ENCODE measurements at places on chromosomes 2 and 18.

DNA sequence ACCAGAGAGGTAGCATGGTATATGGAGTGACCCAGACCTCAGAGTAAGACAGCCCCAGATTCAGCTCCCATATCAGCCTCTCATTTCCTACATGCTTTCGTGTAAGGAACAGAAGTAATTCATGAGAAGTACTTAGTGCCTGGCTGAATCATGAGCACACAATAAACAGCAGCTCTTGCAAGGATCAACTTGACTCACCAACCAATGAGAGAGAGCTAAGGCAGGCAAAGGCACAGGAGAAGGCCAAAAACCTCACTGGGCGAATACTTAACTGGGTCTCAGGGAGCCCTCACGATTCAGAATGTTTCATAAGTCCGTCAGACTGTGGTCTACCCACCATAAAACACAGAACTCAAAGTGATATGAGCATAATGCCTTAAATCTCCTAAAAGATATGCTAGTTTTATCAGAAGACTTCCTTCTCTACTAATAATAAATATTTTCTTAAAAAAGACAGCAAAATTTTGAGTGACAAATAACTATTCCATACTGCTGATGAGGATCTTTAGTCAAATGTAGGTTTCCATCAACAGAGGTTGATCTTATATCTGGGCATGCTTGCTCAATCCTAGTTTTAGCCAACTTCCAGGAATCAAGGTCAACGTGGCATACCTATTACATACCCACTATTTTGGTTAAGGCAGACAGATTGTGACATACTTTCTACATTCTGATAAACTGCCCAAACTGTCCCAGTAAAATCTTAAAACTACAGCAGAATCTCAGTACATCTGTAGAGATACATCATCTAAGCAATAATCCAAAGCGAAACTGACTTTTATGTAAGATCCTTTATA, 34.9 kb downstream of the IMMT start:
- DNase-seq: no peak

DNA sequence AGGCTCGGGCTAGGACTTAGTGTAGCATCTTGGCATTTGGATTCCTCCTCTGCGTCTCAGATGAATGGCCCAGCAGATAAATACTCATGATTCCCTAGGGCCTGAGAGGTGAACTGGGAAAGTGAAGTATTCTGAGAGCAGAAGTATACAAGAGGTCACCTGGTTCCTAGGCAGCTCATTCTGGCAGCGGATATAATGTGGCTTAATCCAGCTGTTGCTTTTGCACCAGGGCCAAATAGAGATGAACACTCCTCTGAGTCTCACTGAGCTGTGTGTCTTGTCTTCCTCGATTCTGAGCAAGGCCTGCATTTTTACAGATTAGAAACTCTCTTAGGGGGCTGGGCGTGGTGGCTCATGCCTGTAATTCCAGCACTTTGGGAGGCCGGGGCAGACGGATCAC, 196.1 kb downstream of the SLC4A3 start:
- DNase-seq: no peak

- no peak for DNase-seq
Measured at GRCh38 chr2:73000808-73001570, 70.5 kb downstream of the SFXN5 start.

GRCh38 chr2:12702168-12703121, 14.3 kb upstream of the TRIB2 start:
- peak; percentile 26 for DNase-seq

DNA sequence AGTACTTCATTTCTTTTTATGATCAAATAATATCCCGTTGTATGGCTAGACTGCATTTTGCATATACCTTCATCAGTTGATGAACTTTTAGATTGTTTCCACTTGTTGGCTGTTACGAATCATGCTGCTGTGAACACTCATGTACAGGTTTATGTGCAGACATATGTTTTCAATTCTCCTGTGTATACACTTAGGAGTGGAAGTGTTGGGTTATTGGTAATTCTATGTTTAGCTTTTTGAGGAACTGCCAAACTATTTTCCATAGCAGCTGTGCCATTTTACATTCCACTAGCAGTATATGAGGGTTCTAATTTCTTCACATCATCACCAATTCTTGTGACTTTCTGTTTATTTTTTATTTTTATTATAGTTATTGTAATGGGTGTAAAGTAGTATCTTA, 32.1 kb upstream of the LCLAT1 start:
- DNase-seq: no peak

GRCh38 chr2:240781471-240782220, 38.4 kb downstream of the KIF1A start:
- DNase-seq: no peak
